ENCODE measurements at places on chromosomes 1 and 21. TPM values are rescaled to one million over a fixed set of nuclear protein-coding genes. Genes with fewer than 3 reads are reported as not detected.

CD1D gene
- total RNA-seq = 1.1 TPM

KCNH1 gene
- 3.2 TPM for total RNA-seq

IVL gene
- total RNA-seq = not detected

ETNK2 gene
- total RNA-seq = 13.7 TPM

CSMD2 gene
- total RNA-seq = 1.5 TPM

MCOLN3 gene
- 11.2 TPM for total RNA-seq

C1orf115 gene
- 24.3 TPM for total RNA-seq

CRYZ gene
- 27.6 TPM for total RNA-seq

GJA8 gene
- not detected for total RNA-seq

ASTN1 gene
- total RNA-seq = 0.36 TPM

FCGR1A gene
- total RNA-seq = 36.5 TPM

HJV gene
- total RNA-seq = not detected

CYP4X1 gene
- 24.3 TPM for total RNA-seq

NUAK2 gene
- 4.7 TPM for total RNA-seq

Data from sciatic nerve (tissue), 2 donors.